ENCODE measurements at places on chromosomes 4 and X.
A peak's percentile ranks its signal among the peaks of the same experiment; 100 is the strongest.

- no peak for DNase-seq
Observed at GRCh38 chrX:114058988-114059418, 524.9 kb upstream of the HTR2C start.

GRCh38 chrX:135438734-135439043, 16.9 kb downstream of the SMIM10L2A start:
- no peak for DNase-seq

DNA sequence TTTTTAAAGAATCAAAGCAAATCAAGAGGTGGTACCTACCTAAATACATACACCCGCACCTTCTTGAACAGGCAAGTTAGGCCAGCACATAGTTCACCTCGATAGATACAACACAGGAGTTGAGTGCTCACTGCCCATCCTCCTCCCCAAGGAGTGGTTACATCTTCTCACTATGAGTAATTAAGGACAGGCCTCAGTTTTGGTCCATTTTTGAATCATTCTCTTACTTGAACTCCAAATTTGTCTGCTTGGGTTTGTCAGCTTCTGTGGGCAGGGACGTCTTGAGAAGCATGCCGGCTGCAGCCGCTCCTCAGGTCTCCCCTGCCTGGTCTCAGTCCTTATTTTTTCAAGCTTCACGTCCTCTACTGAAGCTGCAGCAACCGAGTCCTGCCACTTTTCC, 190.6 kb upstream of the RBPJ start:
- DNase-seq: no peak

GRCh38 chr4:58261526-58261925, 1151.3 kb upstream of the IGFBP7 start:
- DNase-seq: no peak

DNA sequence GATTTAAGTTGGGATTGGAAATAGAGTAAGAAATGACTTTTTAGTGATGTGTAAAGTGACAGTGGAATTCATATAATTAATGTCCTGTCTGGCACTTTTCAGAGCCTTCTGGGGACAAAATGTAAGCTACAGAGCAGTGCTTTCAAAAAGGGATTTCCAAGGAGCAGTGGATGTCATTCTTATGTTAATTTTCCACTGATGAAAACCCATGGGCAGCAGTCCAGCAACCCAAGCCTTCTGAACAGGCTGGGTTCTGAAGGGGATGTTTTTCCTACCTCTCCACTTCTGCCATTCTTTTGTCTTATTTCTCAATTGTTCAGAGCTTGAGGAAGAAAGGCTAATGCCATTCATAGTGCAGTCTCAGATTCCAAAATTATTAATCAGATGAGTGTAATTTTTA, 717.6 kb upstream of the HS3ST1 start:
- no peak for DNase-seq

DNA sequence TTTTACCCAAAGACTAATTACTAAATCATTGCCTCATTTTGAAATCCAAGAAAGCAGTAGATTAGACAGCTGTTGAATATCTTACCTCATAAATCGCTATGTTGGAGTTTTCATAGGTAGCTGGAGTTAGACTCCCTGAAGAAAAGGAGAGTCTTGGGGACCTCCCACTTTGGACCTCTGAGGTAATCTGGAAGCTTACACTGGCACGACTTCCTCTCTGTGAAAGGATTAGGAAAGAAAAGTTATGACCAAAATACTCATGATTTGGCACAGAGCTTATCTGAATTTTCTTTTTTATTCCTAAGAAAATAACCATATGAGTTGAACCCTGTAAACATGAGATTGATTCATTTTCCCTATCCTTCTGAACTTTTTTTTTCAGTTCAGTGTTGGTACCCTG, 40.6 kb downstream of the GUCY2F start:
- DNase-seq: no peak

DNA sequence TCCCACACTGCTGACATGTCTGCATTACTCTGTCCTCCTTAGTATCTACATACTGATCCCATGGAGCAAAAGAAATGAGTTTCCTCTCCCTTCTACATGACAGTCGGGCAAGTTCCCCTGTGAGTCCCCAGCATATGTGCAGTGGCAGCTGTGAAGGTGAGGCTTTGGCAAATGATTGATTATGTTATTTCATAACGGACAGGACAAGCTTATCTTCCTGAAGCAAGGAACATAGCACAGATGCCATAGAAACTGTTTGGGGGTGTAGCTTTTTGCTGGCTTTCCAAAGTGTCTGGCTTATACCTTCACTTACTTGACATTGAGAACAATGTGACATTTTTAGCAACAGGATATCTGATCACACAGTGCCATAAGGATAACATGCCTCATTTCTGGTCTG, 136.8 kb upstream of the PDLIM3 start:
- DNase-seq: no peak

DNA sequence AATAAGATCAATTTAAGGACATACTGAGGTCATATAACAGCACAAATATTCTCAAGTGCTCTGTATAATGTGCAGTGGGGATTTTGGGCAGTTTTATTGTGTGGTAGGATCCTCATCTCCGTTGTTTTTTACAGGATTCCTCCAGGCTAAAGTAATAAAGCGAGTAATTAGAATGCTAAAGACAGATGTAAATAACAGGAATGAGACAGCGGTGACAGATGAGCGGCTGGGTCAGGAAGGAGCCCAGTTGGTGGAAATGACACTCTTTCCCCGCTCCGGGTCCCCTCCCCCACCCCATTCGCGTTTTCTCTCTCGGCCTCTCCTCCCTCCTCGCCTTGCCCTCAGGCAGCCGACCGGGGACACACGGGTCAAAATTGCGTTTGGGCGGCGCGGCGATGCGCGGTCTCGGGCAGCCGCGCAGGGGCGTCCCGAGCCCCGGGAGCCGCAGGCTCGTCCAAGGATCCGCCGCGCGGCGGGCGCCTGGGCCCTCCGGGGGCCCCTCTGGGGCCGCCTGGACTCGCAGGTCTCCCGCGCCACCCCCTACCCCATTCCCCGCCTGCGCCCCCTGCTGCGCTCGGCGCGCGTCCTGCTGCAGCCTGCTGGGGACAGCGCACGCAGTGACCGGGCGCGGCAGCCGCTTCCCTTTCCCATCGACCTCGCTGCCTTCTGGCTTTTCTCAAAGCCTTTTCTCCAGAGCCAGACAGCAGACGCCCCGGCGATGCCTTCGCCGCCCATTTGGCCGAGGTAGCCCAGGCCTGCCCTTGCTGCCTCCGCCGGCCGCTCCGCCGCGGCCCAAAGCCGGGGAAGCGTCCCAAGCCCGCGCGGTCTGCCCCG, 16.2 kb downstream of the POU4F2 start:
- DNase-seq: no peak

DNA sequence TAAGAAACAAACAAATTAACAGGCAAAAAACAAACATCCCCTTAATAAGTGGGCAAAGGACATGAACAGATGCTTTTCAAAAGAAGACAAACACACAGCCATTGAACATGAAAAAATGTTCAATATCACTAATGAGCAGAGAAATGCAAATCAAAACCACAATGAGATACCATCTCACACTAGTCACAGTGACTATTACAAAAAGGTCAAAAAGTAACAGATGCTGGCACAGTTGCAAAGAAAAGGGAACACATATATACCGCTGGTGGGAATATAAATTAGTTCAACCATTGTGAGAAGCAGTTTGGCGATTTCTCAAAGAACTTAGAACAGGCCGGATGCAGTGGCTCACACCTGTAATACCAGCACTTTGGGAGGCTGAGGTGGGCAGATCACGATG, 146.1 kb upstream of the NEIL3 start:
- DNase-seq: no peak

DNA sequence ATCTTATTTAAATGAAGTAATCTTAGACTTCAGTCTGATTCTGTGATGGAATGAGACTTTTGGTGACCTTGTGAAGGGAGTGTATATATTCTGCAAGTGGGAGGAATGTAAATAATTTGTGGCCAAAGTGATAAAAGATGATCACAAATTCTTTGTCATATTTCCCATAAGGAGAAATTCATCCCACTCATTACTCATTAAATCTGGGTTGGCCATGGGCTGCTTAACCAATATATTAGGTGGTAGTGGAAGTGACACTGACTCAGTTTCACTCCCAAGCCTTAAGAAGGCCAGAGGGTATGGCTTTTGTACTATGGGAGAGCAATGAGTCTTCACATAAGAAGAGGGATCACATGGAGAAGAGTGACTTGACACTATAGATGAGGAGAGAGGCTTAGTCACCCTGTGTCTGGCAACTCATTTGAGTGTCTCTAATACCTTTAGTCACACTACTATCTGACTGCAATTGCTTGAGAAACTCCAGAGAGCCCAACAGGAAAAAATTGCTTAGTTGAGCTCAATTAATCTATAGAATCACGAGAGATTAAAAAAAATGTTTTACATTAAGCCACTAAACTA, 408.2 kb upstream of the PITX2 start:
- no peak for DNase-seq

DNA sequence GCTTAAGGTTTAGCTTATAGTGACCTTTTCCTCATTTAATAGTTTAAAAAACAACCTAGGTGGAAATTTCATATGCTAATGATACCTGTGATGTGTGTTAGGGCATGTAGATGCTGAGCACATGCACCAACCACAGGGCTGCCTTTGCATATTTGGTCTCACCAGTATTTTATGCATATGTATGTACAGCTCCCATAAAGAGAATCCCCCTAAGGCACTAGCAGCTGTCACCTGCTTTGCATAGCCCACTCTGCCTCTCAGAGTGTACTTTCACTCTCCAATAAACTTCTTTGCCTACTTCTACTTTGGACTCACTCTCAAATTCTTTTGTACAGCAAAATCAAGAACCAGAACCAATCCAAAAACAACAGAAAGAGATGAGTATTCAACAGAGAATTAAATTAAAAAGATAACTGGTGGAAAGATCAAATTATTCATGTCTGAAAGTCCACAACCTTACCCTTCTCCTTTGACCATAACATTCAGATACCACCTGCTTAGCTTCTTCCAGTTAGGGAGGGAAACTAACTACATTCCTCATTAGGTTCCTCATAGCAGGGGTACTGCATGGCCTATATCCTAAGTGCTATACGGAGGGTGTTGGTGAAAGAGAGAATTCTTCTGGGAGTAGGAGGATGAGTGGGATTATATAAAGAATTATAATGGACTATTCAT, 250.5 kb downstream of the STPG2 start:
- no peak for DNase-seq

DNA sequence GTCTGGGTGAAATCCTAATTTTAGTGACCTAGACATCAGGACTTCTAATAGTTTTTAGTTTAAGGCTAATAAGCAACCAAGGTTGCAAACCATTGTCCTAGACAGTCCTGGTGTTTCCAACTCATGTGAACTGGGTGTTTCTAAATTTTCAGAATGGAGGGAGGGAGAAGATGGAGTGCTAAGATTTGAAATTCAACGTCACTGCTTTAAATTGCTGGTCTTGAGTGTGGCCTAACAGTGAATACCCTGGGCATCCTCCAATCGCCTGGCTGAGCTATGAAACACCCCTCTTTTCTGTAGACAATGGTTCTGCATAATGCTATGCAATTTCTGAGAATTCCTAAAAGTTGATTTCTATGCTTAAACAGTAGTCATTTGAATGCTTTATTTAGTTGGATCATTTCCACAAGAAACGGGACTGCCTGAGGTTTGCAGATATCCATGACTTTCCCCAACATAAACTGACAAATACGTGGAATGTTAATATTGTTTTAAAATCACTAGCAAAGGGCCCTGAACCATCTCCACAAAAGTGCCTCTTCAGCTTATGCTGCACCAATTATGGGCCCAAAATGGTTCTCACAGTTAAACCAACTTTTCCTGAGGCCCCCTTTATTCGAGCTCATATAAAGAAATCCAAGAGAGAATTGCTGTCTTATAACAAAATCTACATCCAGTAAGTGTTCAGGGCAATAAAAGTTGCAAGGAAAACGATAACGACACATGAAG, 1.1 kb downstream of the FBXL5 start:
- DNase-seq: no peak

DNA sequence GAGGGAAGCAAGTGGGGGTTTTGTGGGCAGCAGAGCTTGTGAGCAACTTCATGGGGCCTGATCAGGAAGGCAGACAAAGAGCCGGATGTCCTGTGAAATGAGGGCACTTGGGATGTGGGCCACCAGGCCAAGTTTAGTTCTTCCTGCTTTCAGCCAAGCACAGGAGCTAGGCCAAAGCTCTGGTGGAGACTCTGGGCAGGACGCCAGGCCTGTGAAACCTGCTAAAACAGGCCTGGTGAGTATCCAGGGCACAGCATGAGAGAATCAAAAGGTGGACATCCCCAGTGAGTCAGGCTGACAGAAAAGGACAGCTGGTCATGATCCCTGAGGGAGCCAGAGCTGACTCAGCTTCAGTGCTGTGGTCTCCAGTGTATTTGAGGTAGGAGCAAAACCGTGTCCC, 95.7 kb downstream of the NPNT start:
- DNase-seq: peak; percentile 41

- no peak for DNase-seq
Observed at GRCh38 chr4:78610546-78611214, 59.1 kb downstream of the ANXA3 start.

DNA sequence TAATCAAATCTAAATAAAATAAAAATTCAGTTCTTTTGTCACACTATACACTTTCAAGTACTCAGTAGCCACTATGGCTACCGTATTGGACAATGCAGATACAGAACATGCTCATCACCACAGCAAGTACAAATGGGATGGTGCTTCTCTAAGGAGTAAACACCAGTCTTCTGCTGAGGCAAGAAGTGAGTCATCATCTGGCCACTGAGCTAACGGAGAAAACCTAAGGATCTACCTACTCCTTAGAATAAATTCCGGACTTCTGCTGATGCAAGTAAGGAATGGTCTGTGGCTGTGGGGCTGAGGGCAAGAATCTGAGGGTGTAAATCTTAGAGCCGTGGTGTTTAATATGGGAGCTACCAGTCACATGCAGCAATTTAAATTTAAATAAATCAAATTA, 11.3 kb upstream of the RBMXL3 start:
- no peak for DNase-seq

DNA sequence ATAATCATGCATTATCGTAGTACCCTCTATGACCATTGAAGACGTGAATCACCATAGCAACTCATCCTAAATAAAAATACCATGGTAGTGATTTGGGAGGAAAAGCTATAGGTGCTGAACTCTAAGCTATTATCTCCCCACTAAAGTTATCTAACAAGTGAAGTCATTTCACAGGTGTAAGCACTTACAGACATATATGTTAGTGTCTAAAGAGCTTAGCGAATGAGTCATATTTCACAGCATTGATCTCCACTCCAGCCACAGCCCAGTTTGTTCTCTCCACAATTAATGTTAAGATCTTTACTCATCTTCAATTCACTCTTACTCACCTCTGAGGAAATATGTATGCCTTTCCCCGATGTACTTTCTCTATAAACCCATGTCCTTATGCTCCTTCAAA, 57.0 kb downstream of the DCAF8L1 start:
- no peak for DNase-seq

GRCh38 chr4:53997898-53998297, 66.5 kb downstream of the CHIC2 start:
- DNase-seq: no peak

GRCh38 chrX:130994671-130995070, 63.5 kb upstream of the ARHGAP36 start:
- no peak for DNase-seq

GRCh38 chr4:139901531-139902320, 236.1 kb downstream of the MGST2 start:
- DNase-seq: peak; percentile 10

- no peak for DNase-seq
Observed at GRCh38 chr4:143417679-143418403, 81.2 kb downstream of the GAB1 start.
